ENCODE measurements at places on chromosomes 2 and 18.

DNA sequence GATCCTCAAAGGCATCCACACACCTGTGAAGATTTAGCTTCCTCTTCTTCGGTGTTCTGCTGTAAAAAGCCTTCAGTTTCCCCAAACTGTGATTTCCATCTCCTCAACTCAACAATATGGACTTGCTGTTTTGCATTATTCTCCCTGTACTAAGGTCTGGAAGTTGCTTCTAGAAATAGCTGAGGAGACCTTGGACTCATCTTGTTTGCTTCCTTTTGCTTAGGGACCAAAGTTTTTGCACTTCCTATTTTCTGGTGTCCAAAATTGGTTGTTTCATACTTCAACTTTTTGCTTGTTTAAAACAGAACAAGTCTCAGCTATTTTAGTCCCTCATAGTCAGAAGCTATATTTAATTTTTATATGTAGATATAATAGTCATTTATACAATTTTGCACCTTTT, 201.9 kb upstream of the COPS8 start:
- DNase-seq = no peak

DNA sequence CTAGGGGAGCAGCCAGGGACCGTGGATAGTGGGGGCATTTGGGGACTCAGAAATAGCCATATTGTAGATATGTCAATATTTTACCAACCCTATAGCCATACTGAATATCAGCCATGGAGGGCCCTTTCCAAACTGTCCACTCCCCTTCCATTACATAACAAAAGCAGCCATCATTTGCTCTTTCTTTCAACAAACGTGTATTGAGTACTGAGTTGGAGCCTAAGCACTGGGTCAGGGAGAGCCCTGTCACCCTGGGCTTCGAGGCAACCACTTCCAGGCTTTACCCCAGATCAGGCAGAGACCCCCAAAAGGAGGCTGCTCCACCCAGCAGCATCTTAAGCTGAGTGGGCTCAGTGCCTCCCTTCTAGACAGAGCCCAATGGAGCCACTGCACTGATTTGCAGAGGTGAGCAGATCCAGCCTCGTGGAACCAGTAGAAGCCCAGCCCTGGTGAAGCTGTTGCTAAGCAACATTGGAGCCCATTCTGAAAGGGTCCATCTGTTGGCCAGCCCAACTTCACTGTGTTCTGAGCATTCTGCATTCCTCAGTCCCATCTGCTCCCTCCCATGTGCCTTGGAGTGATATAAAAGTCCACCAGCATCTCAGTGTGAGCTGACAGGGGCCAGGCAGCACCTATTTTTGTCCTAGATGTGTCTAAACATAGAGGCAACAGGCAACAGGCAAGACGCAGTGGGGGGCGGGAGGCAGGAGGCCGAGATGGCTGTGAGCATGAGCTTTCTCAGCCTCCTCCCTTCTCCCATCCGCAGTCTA, 112.1 kb downstream of the PLB1 start:
- no peak for DNase-seq

- DNase-seq = no peak
Measured at GRCh38 chr2:45826884-45827635, 175.6 kb downstream of the PRKCE start.

- no peak for DNase-seq
Measured at GRCh38 chr2:166901336-166901735, 13.1 kb downstream of the XIRP2 start.

DNA sequence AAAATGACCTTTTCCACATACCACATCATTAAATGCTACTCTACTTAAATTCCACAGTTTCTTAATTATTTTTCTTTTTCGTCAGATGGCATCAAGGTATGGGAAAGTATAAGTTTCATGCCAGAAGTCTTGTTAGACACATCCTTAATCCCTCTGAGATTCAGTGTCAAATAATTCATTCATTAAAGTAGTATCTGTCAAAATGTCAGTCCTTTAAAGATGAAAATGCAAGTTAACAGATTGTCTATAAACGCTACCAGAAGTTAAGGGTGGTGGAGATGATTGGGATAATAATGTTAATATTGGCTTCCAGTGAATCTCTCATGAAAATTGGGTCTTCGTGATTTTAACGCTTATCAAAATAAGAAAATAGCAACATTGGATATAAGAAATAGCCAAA, 504.2 kb upstream of the LINC00305 start:
- DNase-seq = no peak

DNA sequence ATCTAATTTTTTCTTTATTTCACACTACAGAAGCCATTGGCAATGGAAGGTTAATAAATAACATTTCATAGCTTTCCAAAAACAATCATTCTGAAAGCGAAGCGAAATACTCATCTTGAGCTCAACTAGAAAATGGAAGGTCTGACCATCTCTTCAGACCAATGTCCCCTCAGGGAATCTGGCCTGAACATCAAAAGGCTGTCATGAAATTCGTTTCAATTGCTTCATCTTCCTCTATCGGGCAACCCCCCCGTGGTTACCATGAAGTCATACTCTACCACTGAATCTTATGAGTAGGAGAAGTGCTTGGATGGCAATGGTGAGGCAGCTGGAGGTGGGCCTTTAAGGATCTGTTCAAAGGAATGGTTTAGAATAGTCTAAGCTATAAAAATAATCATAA, 22.9 kb upstream of the CYTIP start:
- no peak for DNase-seq

DNA sequence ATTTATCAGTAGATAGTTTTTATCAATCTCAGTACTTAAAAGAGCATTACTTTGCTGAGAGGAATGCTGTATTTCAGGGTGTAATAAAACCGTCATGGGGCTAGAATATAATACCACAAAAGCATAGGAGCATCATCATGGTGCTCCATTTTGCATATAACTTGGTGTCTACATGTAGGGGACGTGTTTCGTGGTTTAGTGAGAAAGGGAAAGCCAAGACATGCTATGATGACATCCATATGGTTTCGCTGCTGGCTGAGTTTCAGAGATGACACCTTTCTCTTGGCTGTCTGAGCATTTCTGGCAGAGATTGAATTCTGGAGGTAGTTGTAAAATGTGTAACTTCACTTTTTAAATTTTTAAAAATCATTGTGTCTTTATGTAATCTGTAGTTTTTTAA, 32.4 kb downstream of the WDR43 start:
- no peak for DNase-seq

DNA sequence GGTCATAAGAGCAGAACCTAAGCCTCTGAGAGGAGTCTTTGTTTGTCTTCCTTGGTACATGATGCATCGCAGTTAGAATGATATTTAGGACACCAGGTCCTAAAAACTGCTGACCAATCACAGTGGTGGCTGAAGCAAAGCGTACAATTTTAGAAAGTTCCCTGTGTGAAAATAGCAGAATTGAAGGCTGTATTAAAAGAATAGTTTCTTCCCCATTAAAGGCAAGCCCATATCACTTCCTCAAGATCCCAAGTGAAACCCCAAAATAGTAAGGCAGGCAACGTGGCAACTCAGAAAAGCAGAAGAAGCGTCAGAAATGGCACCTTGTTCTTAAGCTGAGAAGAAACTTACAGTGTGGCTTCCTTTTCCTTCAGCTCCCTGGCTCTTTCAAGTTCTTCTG, 154.8 kb upstream of the PGAP1 start:
- DNase-seq = no peak

GRCh38 chr2:28528206-28528605, 32.3 kb downstream of the PLB1 start:
- no peak for DNase-seq

- no peak for DNase-seq
Measured at GRCh38 chr2:27960237-27960912, 69.8 kb downstream of the BABAM2 start.

- DNase-seq = no peak
Measured at GRCh38 chr2:107669335-107669734, 157.4 kb upstream of the RGPD4 start.

GRCh38 chr2:140256080-140256479, 1475.9 kb upstream of the NXPH2 start:
- no peak for DNase-seq

- no peak for DNase-seq
Measured at GRCh38 chr2:26495705-26496297, 17.9 kb upstream of the OTOF start.

DNA sequence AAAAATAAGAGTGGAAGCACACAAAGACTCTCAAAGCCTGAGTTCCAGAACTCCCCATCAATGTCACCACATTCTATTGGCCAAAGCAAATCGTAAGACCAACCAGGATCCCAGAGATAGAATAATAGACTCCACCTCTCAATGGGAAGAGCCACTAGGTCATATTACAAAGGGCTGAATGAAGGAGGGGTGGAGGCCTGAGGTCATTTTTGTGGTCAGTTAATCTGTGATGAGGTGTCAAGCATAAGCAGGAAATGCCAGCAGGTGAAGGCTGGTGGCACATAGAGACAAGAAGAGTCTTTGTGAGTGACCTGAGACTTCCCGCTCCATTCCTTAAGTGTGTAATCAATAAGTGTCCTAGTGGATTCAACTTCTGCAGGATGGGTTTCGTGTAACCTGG, 144.3 kb downstream of the TFCP2L1 start:
- no peak for DNase-seq

- no peak for DNase-seq
Measured at GRCh38 chr2:160674146-160674750, 180.6 kb upstream of the RBMS1 start.

DNA sequence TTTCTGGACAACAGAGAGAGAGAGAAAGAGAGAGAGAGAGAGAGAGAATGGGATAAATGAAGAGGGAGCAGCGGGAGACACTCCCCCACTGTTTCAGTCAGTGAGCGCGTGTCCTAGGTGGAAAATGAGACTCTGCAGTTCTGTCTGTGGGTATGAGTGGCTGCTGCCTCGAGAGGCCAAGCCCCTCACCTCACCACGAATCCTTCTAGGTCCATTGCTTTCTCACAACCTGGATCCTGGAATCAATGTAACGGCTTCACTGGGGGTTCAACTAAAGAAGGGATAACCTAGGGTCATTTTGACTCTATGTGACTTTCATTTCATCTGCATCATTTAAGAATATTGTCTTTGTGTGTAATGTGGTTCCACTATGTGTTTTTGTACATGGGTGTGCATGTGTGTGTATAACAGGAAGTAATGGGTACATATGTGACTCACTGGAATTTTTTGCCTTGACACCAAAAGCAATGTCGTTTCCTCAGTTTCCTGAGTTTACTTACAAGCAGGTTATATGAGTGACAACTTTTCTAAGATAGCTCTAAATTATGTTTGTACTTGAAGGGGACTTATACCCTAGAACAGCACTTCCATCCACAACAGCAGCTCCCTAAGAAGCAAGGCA, 221.4 kb upstream of the TRIB2 start:
- no peak for DNase-seq

DNA sequence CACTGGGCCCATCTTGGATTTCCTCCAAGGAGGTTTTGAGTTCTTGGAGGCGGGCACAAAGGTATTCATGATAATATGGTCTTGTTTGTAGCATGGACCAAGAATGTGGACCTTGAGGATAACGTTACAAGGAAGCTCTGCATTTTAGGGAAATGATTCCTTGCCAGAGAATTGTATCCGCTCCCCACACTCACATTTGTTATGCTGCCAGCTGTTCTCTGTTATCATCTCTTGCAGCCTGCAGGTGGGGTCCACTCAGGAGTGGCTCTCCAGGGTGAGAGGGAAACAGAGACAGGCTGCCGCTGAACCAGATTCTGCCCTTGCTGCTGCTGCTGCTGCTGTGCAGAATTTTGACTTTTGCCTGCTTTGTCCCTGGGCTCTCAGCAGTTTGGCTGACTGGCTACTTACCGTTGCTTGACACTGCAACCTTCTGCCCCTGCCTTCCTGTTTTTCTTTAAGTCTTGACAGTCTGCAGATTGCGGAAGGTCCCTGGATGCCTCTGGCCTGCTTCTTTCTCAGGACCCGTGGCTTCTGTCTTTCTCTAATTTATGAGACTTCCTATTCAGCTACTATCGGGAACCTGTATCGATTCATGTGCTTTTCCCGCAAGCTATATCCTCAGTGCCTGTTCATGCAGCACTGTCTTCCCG, 122.3 kb upstream of the DOCK10 start:
- DNase-seq = no peak

DNA sequence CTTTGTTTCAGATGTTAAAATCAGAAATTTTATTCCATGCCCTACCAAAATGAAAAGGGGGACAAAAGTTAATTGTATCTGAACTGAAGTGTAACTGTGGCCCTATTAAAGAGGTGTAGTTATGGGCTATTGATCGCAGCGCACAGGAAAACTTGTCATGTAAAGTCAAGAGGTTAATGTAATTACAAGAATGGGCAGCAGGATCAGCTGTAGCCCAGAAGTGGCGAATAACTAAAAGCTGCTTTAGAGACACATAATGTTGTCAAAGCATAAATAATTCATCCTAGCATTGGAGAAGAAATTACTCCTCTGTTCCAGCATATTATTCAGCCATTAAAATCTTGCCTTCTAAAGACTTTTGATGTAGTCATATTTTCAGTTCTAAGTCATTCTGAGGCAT, 211.8 kb downstream of the EPHA4 start:
- DNase-seq = no peak

- no peak for DNase-seq
Measured at GRCh38 chr18:60508108-60508507, 135.5 kb upstream of the MC4R start.

DNA sequence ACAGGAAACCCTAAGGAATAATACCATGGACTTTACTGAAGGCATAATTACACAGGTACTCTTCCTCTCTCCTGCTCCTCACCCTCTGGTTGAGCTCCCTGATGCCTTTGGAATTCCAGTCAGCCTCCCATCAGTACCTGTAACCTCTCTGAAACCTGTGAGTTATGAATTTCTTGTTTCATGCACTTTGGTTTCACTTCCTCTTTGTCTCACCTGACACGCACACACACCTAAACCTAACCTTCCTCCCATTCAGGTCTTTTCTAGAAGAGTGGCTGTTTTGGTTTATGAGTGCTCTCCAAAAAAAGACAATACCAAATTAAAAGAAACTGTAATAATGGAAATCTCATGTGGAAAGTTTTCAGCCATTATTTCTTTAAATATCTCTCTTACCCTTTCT, 451.3 kb upstream of the VWC2L start:
- no peak for DNase-seq

GRCh38 chr2:189467160-189467559, 25.9 kb downstream of the WDR75 start:
- DNase-seq = no peak

- no peak for DNase-seq
Measured at GRCh38 chr2:25879133-25879730, 945 bp upstream of the ASXL2 start.

DNA sequence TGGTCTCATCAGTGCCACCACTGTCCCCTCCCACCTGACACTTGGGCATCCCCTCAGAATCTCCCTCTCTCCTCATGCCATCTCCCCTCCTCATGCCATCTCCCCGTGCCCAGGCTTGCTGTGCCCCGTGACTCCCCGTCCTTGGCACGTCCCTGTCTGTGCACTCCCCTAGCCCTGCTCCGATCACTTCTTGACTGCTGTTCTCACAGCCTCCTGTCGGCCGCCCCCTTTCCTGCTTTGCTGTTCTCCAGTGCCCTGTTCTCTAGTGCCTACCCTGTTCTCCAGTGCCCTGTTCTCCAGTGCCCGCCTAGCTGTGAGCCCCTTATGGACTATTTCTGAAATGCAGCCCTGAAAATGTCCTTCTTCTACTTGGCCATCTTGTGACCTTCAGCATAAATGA, 253.8 kb downstream of the ALPK2 start:
- no peak for DNase-seq

- no peak for DNase-seq
Measured at GRCh38 chr18:66342577-66342976, 261.3 kb downstream of the CDH19 start.

Data from activated T-helper 1 cell treated with anti-CD3 and anti-CD28 coated beads, Interleukin-2, amount 50 U/mL, for 16 hours (primary cell).